ENCODE measurements at places on chromosomes 5 and 9.

DNA sequence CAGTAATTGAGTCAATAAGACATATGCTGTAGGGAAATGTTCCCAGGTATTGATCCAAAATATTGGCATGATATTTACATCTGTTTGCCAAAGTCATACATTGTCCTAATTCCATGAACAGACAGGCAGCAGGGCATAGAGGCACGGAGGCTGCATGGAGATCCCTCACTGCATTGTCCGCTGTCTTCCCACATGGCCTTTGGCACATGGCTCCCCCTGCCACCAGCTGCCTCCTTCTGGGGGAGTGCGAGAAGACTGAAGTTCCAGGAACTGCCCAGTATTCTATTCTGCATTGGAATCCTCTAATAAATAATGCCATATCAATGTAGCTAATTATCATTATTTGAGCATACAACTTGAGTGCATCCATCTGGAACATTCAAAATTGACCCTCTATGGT is 269.0 kb downstream of the FBXL7 start:
- DNase-seq, result no peak
- no peaks in the 10 kb centered on the region for H3K4me1 ChIP-seq
- no peaks in the 10 kb centered on the region for H3K27me3 ChIP-seq
- H3K4me3 ChIP-seq, result no peak overlapping the region

- peaks cover 3% of the 10 kb centered on the region for H3K36me3 ChIP-seq
- no peak overlapping the region for H3K4me3 ChIP-seq
- H3K27me3 ChIP-seq, result no peaks in the 10 kb centered on the region
- no peak for DNase-seq
- H3K4me1 ChIP-seq, result no peaks in the 10 kb centered on the region
- H3K27ac ChIP-seq, result no peak overlapping the region
Measured at GRCh38 chr9:118595719-118596305, 773.4 kb downstream of the BRINP1 start.

DNA sequence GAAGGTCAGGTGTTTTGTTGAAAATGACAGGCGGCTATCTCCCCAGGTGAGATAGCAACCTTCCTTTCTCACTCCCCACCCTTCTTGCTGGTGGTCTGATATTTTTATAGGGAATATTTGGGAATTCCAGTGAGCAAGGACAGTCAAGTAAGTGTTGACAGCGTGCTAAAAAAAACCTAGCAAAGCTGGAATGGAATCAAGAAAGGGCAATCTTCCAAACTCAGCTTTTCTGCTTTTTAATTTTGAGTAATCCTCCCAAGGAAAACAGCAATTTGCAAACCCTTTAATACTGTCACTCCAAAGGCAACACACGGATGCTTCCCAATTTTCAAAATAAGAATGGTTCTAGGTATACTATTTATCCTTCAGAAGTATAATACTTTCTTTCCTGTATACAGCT is 143.7 kb upstream of the PCA3 start:
- no peak overlapping the region for H3K4me3 ChIP-seq
- no peak for DNase-seq
- H3K27ac ChIP-seq, result no peak overlapping the region
- H3K4me1 ChIP-seq, result no peaks in the 10 kb centered on the region

DNA sequence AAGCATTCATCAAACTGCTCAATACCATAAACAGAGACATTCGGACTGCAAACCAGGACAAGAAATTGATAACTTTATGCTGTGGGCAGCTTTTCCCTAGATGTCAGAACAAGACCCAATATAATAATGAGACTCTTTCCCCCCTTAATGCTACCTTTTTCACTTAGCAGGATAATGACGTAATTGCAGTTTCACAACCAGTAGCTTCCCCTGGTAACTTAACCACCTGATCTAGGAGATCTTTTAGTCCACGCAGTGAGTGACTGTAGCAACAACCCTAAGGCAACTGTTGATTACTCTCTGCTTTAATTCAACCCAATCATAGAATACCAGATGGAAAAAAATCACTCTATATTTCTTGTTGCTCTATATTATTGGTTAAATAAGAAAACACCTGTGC is 56.3 kb downstream of the APBA1 start:
- no peaks in the 10 kb centered on the region for H3K4me1 ChIP-seq
- no peak overlapping the region for H3K27ac ChIP-seq
- no peak overlapping the region for H3K4me3 ChIP-seq
- peaks cover 5% of the 10 kb centered on the region for H3K27me3 ChIP-seq
- no peaks in the 10 kb centered on the region for H3K36me3 ChIP-seq

GRCh38 chr9:25702536-25702935 is 24.3 kb upstream of the TUSC1 start:
- H3K36me3 ChIP-seq, result no peaks in the 10 kb centered on the region
- H3K27ac ChIP-seq, result no peak overlapping the region
- no peaks in the 10 kb centered on the region for H3K27me3 ChIP-seq

- H3K4me3 ChIP-seq, result no peak overlapping the region
- no peak for DNase-seq
- no peak overlapping the region for H3K27ac ChIP-seq
- H3K4me1 ChIP-seq, result no peaks in the 10 kb centered on the region
Measured at GRCh38 chr9:14542071-14542470, 151.2 kb downstream of the ZDHHC21 start.

DNA sequence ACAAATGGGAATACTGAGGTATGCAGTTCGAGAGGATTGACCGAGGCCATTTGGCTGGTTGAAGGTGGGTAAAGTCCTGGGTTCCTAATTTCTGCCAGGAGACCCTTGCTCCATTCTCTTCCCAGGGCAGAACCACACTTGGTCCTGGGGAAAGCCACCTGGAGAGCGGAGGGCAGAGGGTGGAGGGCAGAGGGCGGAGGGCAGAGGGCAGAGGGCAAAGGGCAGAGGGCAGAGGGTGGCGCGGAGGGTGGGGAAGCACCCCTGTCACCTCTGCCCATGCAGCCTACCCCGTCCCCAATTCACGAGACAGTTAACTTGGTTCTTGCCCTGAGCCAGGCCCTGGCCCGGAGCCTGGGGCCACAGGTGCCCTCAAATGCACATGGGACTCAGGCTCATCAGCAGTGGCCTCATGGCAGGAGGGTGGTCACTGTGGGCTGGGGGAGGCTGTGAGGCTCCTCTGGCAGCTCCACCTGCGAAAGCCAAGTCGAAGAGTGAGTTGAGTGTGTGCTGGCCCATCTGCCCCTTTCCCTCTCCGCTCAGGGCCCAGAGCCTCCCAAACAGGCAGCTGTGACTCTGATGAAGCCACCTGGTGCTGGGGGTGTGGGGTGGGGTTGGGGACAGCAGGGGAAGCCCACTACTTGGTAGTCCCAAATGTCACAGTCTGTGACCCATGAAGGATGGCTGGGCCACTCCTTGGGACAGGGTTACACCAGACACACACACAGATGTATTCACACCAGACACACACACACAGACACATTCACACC is 28.0 kb upstream of the FCN1 start:
- peaks cover 6% of the 10 kb centered on the region for H3K27me3 ChIP-seq
- H3K4me1 ChIP-seq, result no peaks in the 10 kb centered on the region
- H3K4me3 ChIP-seq, result no peak overlapping the region
- no peak overlapping the region for H3K27ac ChIP-seq
- no peaks in the 10 kb centered on the region for H3K36me3 ChIP-seq
- no peak for DNase-seq

- H3K27me3 ChIP-seq, result peaks cover 73% of the 10 kb centered on the region
- no peak for DNase-seq
- peaks cover 5% of the 10 kb centered on the region for H3K4me1 ChIP-seq
- H3K36me3 ChIP-seq, result no peaks in the 10 kb centered on the region
- no peak overlapping the region for H3K4me3 ChIP-seq
Measured at GRCh38 chr5:181152406-181152805, 5.0 kb downstream of the OR2V2 start.

GRCh38 chr9:36148311-36149051 is 11.9 kb downstream of the GLIPR2 start:
- H3K27me3 ChIP-seq, result no peaks in the 10 kb centered on the region
- H3K27ac ChIP-seq, result peak overlapping the region; percentile 100
- peaks cover 80% of the 10 kb centered on the region for H3K4me1 ChIP-seq
- peak overlapping the region; percentile 30 for H3K4me3 ChIP-seq

- peaks cover 4% of the 10 kb centered on the region for H3K36me3 ChIP-seq
- DNase-seq, result no peak
- no peaks in the 10 kb centered on the region for H3K4me1 ChIP-seq
- H3K4me3 ChIP-seq, result no peak overlapping the region
- no peaks in the 10 kb centered on the region for H3K27me3 ChIP-seq
Measured at GRCh38 chr9:134812343-134812673, 68.3 kb upstream of the FCN2 start.

DNA sequence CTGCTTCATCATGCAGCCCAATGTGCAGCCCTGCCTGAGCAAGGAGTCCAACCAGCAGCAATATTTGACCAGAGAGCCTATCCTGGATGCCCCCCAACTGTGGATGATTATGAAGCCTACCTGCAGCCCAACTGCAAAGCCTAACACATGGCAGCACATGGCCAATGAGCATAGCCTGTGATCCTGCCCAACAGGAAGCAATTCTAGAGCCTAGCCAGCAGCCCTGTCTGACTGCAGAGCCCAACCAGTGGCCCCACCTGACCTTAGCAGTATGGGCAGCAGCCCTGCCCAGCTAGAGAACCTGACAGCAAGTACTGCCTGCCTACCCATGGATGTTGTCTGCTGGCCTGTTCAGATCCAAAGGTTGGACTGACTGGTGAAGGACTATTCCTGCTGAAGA is 97.3 kb upstream of the SH3GL2 start:
- no peaks in the 10 kb centered on the region for H3K4me1 ChIP-seq
- DNase-seq, result no peak
- no peak overlapping the region for H3K27ac ChIP-seq

DNA sequence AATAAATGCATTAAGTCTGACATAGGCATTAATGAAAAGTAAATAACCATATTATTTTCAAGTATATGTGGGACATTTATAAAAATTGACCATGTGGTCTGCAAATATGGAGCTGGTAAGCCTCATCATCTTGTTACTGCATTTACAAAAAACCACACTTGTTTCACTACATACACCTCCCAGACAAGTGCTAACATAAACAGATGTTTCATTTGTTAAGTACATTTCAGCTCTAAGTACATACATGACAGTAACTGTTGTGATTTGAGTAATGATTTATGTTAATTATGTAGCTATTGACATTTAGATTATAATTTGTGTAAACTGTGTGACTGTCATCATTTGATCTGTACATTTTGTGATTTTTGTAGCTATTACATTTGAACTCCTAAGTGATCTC is 13.9 kb downstream of the IDNK start:
- DNase-seq, result no peak
- H3K4me1 ChIP-seq, result peaks cover 5% of the 10 kb centered on the region
- H3K27ac ChIP-seq, result peak overlapping the region; percentile 15
- H3K27me3 ChIP-seq, result no peaks in the 10 kb centered on the region
- no peaks in the 10 kb centered on the region for H3K36me3 ChIP-seq

DNA sequence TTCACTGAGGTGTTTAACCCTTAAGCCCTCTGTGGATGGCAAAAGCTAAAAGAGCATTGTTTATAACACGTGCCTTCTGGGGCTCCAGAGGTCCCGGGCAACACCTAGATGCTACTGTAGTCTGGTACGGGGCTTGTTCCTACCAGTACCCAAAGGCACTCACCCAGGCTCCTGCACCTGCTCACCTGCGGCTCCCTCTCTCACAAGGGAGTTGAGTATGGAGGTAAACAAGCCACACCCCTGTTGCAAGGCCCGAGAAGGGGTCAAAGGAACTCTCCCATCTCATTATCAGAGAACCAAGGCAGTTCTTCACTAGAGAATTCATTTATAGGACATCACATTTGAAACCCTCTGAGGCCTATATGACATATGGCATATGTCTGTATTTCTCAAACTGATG is 53.4 kb upstream of the IL6ST start:
- H3K27me3 ChIP-seq, result peaks cover 10% of the 10 kb centered on the region
- H3K4me1 ChIP-seq, result peaks cover 2% of the 10 kb centered on the region
- H3K27ac ChIP-seq, result no peak overlapping the region
- DNase-seq, result no peak

DNA sequence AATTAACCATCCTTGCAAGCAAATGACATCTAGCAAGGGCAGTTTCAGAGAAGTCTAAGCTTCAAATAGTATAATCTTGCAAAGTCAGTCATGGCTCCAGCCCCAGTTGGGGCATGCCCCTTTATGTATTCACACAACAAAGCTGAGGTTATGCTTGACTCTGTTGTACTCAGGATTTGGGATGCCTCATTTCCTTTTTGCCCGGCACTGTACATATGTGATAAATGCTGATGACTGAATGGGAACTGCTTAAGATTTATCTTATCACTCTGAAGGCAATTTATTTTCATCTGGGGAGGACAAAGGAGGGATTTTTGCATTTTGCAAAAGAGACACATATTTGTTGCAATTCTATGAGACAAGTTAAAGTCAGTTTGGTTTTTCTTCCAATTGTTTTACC is 219.2 kb downstream of the TRPM3 start:
- H3K4me3 ChIP-seq, result no peak overlapping the region
- no peak for DNase-seq

DNA sequence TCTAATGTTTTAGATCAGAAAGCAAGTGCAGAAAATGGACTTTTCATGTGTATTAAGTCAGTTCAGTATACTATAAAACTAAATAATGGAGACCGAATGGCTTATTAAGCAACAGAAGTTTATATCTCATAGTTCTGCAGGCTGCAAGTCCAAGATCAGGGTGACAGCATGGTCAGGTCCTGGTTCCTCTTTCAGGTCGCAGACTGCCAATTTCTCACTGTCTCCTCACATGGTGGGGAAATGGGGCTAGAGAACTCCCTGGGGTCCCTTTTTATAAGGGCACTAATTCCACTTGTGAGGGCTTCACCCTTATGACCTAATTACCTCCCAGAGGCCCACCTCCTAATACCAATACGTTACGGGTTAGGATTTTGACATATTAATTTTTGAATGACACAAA is 48.7 kb downstream of the RICTOR start:
- no peak for DNase-seq
- H3K27me3 ChIP-seq, result no peaks in the 10 kb centered on the region
- peaks cover 31% of the 10 kb centered on the region for H3K36me3 ChIP-seq
- H3K4me1 ChIP-seq, result peaks cover 57% of the 10 kb centered on the region
- H3K27ac ChIP-seq, result no peak overlapping the region

DNA sequence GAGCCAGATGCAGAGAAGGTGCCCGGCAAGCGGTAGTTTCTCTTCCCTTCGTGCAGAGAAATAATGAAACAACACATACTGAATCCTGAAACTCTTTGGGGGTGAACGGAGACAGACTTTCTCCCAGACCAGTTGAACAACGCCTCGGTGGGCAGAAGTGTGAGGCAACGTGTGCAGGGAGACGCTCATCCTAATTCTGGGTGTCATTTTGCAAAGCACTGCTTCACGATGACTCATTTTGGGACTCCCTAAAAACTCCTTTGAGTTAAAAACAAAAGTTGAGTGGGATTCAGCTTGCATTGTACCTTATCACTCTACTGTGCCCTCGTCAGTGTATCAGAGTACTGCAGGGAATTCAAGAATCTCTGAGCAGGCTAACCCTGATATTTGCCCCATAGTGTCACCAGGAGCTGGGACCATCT is 3.5 kb upstream of the NEK6 start:
- no peak overlapping the region for H3K4me3 ChIP-seq
- H3K27me3 ChIP-seq, result no peaks in the 10 kb centered on the region
- peaks cover 7% of the 10 kb centered on the region for H3K36me3 ChIP-seq
- peak overlapping the region; percentile 70 for H3K27ac ChIP-seq
- peaks cover 27% of the 10 kb centered on the region for H3K4me1 ChIP-seq

GRCh38 chr9:7284517-7284916 is 515.1 kb downstream of the DMAC1 start:
- no peaks in the 10 kb centered on the region for H3K36me3 ChIP-seq
- no peak overlapping the region for H3K4me3 ChIP-seq
- peaks cover 11% of the 10 kb centered on the region for H3K27me3 ChIP-seq
- H3K4me1 ChIP-seq, result no peaks in the 10 kb centered on the region
- DNase-seq, result no peak
